Upper lobe of right lung (tissue), 1 donor: ENCODE measurements at places on chromosomes 2 and 18. TPM values are rescaled to one million over a fixed set of nuclear protein-coding genes. Genes with fewer than 3 reads are reported as not detected.

- DNase-seq: no peak
Measured at GRCh38 chr2:163665817-163666216, 70.0 kb downstream of the FIGN start.

- DNase-seq: peak; percentile 31
Measured at GRCh38 chr2:128636802-128637147, 318.1 kb upstream of the HS6ST1 start.

- no peak for DNase-seq
Measured at GRCh38 chr2:121297217-121297830, 12.3 kb upstream of the TFCP2L1 start.

The RGPD8 gene
- 20.0 TPM for total RNA-seq

DNA sequence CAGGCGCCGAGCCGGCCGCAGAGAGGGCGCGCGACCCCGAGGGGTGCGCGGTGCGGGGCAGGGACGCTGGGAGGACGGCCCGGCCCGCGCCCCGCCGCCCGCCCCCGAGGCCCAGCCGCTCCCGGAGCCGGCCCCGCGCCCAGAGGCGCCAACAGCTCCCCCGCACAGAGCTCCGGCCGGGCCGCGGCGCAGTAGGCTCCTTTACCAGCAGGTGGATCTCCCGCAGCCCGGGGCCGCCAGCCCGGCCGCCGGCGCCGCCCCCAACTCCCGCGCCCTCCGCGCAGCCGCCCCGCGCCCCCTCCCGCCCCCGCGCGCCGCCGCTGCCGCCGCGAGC is 258 bp downstream of the MGAT4A start:
- peak; percentile 87 for DNase-seq

DNA sequence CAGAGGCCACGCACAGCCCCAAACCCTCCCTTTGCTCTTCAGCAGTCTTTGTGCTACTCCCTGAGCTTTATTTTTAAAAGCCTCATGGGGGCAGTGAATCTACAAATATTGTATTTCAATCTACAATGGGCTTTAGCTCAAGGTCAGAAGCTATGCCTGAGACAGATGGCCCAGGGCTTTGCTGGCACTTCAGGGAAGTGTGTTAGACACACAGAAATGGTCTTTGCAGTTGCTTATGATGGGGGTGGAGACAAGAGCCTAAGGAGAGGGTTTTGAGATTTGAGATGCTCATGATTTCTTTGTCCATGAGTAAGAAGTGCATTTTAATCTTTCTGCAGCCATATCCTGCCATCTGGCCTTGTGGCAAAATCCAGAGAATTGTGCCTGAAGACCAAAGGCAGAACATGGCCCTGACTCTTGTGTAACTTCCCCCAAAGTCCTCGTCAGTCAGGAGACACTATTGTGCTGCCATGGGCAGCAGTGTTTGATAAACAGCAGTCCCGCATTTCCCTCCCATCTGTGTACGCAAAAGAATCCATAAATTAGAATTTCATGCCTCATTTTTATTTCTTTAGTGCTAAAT is 92.6 kb downstream of the VAPA start:
- no peak for DNase-seq
